OCI-M1 (cell line): ENCODE measurements at places on chromosomes 1 and 21.

- no peak for DNase-seq
Measured at GRCh38 chr21:24200052-24200451, 1407.2 kb downstream of the MRPL39 start.

DNA sequence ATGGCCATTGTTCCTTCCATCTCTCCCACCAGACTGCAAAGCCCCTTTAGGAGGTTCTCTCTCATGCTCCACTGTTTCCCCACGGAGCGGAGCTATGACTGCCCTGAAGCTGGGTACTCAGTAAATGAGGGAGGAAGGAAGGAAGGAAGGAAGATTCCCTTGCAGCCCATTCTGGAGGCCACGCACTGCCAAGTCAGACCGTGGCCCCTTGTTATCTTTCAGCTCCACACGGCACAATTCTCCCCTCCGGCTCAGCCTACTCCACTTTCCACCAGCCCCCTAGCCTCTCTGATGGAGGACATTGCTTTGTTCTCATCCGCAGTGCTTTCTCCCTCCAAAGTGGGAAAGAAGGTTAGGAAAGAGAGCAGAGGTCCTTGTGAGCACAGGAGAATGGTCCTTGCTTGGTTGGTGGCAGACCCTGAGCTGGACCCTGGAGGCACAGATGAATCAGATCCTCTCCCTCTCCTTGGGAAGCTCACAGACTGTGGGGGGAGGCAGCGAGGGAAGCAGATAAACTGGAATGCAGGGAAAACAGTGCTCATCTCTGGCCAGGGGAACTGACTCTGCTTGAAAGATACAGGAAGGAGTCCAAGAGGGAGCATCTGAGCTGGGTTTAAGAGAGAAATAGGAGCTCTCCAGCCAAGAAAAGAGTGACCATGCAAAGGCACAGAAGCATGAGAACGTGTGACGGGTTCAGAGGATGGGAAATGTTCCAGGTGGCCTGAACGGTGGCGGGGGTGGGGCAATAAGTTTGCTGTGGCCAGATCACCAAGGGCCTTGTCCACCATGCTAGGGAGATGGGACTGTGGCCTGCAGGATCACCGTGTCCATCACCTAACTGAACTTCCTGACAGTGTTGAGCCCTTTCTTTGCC, 52.6 kb downstream of the GLIS1 start:
- DNase-seq = no peak

DNA sequence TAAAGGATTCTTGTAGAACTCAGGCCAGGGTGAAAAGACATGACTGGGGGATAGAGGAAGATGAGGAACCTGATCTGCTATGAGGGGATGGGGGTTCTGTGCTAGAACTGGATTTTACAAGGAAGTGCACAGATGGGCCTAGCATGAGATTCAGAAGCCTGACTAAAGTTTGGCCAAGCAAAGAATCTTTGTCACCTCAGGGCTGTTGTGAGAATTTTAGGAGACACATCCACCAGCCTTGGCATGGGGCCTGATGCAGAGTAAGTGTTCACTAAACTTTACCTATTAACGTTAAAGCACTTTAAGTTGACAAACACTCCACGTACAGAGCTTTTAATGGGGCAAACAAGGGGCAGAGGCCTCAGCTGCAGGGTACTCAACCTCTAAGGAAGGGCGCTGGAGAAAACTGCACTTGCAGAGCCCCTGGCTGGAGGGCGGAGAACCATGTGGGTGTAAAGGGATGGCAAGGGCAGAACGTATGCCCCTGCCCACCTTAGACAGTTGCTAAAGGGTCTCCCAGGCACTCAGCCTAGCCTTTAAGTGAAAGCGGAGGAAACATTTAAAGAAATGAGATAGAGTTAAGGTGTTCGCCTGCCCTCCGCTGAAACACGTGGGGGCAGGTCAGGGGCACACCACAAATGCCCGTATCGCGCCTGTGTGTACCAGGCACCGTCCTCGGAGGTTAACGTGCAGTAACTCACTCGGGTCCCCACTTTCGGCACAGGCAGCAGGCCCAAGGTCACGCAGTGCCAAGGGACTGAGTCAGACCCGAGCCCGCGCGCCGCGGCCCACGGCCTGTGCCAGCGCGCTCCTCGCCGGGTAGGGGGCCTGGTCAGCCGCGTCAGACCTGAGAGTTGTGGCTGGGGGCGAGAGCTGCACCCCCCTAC, 990 bp upstream of the MRPS6 start:
- DNase-seq = no peak

DNA sequence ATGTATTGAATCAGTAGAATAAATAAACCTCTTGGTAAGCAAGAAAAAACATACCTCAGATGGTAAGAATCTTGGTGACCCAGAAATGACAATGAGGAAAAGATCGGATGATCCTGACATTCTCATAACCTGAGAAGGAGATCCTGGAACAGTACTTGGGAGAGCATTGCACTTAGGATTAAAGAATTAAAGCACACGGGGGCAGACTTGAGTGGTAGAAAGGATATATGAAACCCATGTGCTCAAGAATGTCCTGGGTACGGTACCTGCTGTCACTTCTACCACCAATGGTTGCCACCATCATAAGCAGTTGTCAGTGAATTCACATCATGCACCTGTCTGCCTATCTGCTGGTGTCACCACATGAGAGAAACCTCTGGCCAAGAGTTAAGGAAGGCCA, 108.9 kb upstream of the GJB5 start:
- DNase-seq = no peak

DNA sequence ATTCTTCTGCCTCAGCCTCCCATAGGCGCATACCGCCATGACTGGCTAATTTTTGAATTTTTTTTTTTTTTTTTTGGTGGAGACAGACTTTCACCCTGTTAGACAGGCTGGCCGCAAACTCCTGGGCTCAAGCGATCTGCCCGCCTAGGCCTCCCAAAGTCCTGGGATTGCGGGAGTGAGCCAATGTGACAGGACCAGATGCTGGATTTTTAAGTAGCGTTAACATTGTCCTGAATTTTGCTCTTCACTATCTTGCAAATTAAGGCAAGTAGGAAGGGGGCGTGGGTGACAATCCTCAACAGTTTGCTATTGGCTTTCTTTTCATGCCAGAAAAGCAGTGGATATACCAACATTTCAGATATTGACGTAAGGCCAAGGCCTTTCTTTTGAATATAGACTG, 49.7 kb upstream of the TSNAX start:
- DNase-seq = no peak

- no peak for DNase-seq
Measured at GRCh38 chr1:177847843-177848242, 122.0 kb downstream of the SEC16B start.

- DNase-seq = peak; percentile 89
Measured at GRCh38 chr1:153849487-153850185, 73.1 kb downstream of the GATAD2B start.

DNA sequence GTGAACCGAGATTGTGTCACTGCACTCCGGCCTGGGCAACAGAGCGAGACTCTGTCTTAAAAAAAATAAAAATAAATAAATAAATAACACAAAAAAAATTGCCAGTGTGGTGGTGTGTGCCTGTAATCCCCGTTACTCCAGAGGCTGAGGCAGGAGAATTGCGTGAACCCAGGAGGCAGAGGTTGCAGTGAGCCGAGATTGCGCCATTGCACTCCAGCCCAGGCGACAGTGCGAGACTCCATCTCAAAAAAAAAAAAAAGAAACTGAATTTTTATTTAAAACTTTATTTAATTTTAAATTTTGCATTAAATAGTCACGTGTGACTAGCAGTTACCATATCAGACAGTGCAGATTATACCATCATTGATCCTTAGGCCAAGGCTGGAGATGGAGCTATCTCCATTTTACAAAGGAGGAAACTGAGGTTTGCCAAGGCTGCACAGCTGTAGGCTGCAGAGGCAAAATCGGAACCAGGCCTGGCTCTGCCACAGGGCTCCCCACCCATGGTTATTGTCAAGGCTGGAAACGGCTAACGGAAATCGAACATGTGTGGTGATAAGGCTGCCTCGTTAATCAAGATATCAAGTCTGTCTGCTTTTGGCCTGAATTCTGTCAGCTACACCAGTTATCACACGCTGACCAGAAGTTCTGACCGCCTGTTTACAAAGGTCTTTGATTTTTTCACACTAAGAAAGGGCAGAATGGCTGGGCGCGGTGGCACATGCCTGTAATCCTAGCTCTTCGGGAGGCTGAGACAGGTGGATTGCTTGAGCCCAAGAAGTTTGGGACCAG, 20.5 kb downstream of the HSPG2 start:
- peak; percentile 94 for DNase-seq

GRCh38 chr1:115329965-115330364, 8.1 kb downstream of the NGF start:
- DNase-seq = no peak

- DNase-seq = no peak
Measured at GRCh38 chr1:19153169-19153568, 56.9 kb downstream of the UBR4 start.

GRCh38 chr1:174406421-174406820, 41.3 kb upstream of the GPR52 start:
- DNase-seq = no peak

- DNase-seq = peak; percentile 49
Measured at GRCh38 chr1:17440827-17441168, 1.3 kb upstream of the RCC2 start.

GRCh38 chr1:92752719-92753118, 32.2 kb downstream of the EVI5 start:
- no peak for DNase-seq

GRCh38 chr21:31334648-31335121, 9.4 kb downstream of the TIAM1 start:
- no peak for DNase-seq

DNA sequence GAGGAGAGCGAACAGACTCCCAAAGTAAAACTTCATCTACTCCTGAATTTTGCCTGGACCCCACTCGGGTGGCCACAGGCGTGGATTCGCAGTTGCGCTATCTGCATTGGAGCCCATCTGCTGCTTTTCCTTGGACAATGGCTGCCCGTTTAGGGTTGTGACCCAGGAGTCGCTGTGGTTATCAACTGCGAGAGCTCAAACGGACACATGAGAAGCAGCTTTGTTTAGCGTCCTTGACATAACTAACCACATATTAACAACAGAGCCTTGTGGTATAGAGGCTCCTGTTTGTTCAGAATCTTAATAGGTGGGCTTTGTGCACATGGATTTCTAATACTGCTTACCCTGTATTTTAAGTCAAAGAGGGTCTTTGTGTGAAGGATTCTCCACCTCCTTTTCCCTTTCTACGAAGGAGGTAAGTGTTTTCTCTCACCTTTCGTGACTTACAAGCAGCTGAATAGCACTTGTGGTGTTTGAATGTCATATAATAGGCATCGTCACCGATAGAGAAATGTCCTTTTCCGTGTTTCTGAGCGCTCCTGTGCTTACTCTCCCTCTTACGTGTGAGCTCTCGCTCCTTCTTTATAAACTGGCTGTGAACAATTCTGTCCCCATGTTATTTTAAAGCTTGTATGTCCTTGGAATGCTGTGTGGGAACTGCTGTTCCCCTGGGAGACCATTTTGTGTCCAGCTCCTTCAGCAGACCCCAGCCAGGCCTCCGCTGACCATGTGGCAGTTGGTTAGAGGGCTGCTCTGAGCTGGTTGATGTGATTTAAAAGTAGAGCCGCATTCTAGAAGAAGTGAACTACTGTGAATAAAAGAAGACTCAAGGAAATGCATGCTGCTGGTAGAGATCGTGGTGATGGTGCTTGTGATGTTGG, 441.4 kb downstream of the RPS6KC1 start:
- DNase-seq = no peak

DNA sequence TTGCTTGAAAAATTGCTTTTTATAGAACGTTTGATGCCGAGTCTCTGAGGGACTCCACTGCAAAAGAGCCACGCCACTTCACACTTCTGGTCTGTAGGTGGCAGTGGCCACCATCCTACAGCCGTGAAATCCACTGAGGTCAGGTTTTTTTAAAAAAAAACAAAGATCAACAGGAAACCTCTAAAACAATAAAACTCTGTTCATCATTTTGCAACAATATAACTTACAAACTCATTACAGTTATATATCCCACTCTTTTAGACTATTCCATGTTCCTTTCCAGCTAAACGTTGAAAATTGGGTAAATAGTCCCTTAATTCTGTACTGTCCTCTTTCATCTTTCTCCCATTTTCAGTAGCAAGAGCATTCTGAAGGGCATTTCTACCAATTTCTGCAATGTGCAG, 64.6 kb upstream of the FMN2 start:
- peak; percentile 68 for DNase-seq

DNA sequence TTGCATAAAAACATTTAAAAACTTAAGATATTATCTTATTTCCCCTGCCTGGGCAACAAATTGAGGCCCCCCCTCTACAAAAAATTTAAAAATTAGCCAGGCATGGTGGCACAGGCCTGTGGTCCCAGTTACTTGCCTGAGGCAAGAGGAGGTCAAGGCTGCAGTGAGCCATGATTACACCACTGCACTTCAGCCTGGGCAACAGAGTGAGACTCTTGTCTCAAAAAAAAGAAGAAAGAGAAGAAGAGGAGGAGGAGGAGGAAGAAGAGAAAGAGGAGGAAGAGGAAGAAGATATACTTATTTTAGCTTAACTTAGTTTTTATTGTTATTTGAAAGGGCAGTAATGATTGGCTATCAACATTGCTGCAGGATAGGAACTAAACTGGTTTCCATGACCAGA, 73.8 kb upstream of the IPO9 start:
- DNase-seq = no peak

DNA sequence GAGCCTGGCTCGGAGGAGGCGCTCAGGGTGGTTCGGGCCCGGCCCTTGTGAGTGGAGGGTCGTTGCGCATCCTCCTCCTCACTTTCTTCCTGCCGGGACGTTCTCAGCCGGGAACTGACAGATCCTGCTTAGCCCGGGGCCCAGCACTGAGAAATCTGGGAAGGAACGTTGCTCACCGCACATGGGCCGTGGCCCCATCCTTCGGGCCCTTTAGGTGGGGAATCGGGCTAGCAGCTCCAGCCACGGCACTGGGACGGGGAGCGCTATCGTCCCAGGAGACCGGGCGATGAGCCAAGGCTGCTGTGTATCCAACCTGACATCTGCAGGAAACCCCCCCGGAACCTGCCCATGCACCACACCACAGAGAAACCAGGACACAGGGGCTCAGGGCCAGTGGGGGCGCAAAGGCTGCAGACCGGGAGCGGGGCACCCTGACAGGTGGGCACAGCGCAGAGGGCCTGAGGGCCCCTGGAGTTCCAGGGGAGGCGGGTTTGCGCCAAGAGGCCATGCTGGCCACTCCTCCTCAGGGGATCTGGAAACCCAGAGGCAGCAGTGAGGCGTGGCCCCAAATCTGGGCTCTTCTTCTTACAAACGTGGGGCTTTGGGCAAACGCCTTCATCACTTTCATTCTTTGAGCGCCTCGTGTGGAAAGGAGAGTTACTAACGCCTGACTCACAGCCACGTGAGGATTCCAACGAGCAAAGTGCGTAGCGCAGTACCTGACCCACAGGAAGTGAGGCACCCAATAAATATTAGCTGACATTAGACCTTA, at the start of gene SH2D5:
SH2D5 (minus strand) TSS at position 116 of the 772 bp plus-strand sequence. CDS start 4,659 bp downstream, outside the sequence.
- DNase-seq = peak; percentile 89

DNA sequence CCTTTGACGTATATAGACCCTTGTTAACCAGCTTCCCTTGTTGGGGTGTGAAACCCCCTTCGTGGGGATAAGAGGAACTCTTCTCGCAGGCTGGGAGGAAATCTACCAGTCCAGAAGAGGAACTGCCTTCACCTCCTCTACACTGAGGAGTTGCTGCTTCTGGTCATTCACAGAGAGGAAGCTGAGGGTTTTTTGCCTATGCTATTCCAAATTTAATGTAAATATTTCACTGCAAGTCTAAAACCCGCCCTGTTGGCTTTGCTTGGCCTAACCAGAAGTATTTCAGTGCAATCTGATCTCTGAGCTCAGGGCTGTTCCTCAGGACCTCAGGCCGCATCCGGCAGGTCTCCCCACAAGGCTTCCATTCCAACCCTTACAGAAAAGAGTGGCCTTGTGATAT, 150.1 kb downstream of the HIVEP3 start:
- DNase-seq = peak; percentile 8
